ENCODE measurements at places on chromosomes 4 and X.

DNA sequence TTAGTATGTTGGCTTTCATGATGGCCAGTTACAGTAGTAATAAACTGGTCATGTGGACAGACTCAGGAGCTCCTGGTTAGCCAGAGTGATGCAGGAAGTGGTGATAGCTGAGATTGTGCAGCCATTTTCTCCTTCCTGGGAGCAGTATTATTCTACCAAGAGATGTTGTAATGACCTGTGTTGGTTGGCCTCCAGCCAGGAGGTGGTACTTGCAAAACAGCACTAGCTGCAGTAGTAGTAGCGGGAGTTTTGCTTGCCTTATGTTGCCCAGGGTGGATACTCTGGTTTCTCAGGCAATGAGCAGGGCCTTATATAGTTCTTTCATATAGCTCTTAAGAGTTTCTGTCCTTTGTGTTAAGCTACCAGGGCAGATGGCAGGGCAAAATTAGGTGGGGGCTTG is 998.8 kb downstream of the GLUD2 start:
- DNase-seq, result no peak

GRCh38 chr4:37905533-37906169 is 14.8 kb downstream of the TBC1D1 start:
- DNase-seq, result no peak

- DNase-seq, result no peak
These were observed 30.6 kb downstream of the ANXA5 start for GRCh38 chr4:121666091-121666679.

DNA sequence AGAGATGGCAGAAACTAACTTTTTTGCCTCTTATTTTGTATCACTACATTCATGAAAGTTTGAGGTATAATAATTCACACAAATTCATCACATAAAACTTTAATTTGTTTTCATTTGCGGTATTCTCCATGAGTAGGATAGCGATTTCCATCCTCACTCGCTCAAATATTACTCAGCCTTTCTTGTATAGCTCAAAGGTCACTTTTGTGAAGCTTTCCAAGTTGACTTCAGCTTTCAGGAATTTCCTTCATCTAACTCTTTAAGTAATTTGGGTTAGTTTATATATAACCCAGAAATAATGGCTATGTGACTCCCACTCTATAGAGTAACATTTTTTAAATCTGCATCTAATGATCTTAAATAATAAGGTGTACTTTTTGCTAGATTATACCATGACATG is 314.4 kb downstream of the IL1RAPL1 start:
- DNase-seq, result no peak

GRCh38 chr4:90585961-90586360 is 458.8 kb downstream of the CCSER1 start:
- no peak for DNase-seq

- DNase-seq, result no peak
These were observed 232.2 kb upstream of the IGFBP7 start for GRCh38 chr4:57342411-57342810.

- DNase-seq, result no peak
These were observed 36.9 kb upstream of the GDPD2 start for GRCh38 chrX:70386235-70386634.

DNA sequence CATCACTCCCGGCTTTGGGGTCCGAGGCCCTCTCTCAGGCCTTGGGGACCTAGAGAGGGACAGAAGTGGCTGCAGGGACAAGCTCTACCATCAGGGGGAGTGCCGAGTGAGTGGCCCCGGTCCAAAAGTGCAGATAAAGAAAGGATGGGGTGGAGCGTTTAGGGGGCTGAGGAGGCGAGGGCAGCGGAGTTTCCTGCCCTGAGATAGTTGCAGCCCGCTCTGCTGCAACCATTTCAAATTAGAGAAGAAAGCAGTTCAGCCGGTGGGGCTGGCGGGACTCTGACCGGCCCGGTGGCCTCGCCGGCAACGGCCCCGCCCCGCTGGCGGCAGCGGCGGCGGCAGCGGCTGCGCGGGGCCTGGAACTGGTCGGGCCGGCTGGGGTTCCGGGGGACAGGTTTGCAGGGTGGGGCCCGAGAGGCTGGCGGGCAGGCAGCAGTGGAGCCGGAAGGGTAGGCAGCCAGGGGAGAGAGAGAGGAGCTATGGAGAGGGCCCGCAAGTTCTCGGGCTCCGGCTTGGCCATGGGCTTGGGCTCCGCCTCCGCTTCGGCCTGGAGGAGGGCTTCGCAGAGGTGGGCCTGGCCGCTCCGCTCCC is 7.6 kb downstream of the DLG3 start:
- peak; percentile 55 for DNase-seq

DNA sequence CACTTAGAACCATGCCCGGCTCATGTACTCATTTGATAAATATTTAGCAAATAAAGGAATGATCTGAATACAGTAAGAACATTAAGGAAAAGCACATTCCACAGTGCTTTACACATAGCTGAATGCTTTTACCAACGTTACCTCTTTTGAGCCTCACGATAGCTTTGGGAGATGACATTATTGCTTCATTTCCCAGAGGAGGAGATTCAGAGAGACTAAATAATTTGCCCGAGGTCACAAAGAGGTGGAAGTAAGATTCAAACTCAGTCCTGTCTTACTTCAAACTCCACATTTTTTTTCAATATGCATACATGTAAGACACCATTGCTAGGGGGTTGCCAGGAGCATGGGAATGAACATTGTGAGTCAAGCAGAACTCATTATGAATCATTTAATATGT is 538.5 kb downstream of the BCOR start:
- DNase-seq, result no peak

- DNase-seq, result no peak
These were observed 23.5 kb downstream of the GAB3 start for GRCh38 chrX:154727418-154727817.
